Stimulated activated CD4-positive, alpha-beta T cell treated with anti-CD3 and anti-CD28 coated beads, Interleukin-2, amount 100 ng/mL, for 24 hours (primary cell): ENCODE measurements at places on chromosomes 6 and 20.
A peak's percentile ranks its signal among the peaks of the same experiment; 100 is the strongest.

- no peak for DNase-seq
Observed at GRCh38 chr20:48329676-48330664, 497.8 kb downstream of the PREX1 start.

- DNase-seq = no peak
Observed at GRCh38 chr6:158056355-158056754, 74.7 kb downstream of the SYNJ2 start.

GRCh38 chr20:37688093-37688492, 5.7 kb upstream of the CTNNBL1 start:
- no peak for DNase-seq

DNA sequence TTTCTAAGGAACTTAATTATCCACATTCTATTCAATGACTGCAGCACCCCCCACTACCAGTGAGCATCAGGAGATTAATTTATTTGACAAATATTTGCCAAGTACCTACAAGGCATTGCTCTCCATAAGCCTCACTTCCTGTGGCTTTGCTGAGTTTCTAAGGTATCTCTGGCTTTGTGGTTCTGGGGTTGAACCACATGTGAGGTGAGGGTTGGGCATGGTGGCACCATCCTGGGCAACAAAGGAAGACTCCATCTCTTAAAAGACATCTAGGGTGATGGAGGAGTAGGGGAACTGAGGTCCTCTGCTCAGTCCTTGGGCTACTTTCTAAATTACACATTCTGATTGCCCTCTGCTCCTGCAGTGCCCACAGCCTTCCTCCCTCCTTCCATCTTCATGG, 25.5 kb upstream of the WFDC2 start:
- no peak for DNase-seq

DNA sequence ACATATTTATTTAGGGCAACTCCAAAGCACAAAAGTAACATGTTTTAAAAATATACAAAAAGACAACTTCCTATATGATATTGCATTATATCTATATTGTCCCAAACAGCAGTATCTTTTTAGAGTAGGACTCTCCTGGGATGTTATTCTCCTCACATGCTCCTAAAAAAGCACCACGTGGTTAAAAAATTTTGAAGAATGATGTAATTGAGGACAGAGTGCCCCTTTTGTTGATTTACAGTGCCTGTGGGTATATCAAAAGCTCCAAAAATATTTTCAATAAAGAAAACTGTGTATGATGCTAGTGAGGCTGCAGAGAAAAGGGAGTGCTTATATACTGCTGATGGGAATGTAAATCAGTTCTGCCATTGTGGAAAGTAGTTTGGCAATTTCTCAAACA, 130.3 kb upstream of the HDAC2 start:
- no peak for DNase-seq

GRCh38 chr6:27096834-27097511, 150.5 kb upstream of the PRSS16 start:
- peak; percentile 52 for DNase-seq

- DNase-seq = no peak
Observed at GRCh38 chr20:62585461-62585970, 56.8 kb upstream of the SLCO4A1 start.

DNA sequence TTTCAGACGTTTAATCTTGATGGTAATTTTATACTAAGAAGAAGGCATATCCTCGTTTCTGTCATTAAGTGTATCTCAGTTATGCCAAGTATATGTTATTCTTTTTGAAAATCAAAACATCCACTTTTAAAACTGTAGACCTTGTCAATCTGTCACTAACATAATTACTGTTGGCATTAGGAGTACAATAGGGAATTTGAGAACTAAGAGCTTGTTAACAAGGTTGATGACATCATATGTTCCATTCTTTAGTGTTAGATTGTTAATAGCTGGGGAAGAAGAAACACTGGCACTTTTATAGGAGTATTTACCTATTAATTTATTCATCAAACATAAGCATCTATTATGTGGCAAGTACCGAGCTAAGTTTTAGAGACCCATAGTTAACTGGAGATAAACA, 76.2 kb downstream of the MAP3K4 start:
- no peak for DNase-seq

DNA sequence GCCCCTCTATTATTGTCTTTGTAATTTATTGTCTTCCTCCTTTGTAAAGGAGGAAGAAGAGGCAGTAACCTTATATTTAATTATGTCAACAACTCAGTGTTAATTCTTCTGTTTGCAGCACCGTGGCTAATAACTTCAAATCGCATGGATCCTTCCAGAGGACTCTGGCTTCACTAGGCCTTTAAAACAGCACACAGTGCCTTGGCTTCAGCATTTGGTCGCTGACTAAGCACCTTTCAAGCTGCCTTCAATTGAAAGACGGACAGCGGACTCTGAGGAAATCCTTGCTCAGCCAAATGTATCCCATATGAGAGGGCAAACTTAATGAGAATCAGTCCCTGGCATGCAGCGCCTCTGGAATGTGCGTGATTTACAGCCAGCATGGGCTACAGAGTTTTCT, 64.2 kb downstream of the SGK1 start:
- no peak for DNase-seq
